ENCODE measurements at places on chromosomes 5 and 9. TPM values are rescaled to one million over a fixed set of nuclear protein-coding genes. Genes with fewer than 3 reads are reported as not detected.

The LHX6 gene
- total RNA-seq, result not detected

The TLR4 gene
- total RNA-seq, result not detected

The SOWAHA gene
- total RNA-seq, result not detected

DNA sequence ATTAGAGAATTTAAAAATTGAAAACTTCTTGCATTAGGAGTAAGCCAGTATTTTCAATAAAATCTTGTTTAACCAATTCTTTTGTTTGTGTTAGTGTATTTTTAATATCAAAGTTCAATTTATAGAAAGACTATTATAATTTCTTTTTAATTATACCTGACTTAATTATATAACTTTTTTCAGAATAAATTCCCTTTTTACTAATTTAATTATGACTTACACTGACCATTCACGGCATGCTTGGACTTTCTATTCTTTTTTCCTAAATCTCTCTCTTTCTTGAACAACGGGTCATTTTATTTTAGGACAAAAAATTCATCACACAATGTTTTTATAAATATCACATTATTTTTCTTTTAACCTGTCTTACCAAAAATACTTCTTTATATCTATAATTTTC, 555.3 kb upstream of the PTGER4 start:
- DNase-seq, result no peak

DNA sequence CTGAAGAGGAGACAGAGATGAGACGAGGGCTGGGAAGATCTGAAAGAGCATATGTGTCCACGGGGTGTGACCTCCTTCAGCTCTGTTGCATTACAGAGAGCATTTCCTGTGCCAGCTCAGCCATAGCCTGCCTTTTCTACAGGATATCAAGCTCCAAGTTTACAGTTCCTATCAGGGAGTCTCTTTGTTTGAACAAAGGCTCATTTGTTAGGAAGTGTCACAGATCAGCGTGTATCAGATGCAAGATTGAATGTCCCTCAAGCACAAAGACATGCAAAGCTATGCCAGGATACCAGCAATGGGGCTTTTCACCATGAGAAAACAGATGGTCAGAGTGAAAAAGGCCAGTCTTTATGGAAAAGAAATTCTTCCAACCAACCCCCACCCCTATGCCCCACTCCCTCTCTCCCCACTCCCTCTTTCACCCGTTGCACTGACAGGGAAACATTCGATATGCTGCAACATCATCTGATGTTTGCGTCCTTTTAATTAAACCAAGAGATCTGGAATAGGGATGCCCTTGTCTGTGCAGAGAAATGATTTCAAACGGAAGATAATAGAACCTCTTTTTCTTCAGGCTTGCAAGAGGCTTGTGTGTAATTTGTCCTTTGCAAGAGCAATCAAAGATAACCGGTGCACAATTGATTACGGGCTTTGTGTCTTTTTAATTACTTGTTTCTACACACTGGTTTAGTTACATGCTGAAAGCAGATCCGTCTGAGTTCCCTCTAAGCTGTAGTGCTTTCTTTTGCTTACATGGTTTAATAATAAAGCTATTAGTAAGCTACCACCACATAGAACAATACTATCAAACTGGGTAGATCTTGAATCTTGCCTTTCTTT, 263.1 kb upstream of the RGMB start:
- DNase-seq, result no peak

DNA sequence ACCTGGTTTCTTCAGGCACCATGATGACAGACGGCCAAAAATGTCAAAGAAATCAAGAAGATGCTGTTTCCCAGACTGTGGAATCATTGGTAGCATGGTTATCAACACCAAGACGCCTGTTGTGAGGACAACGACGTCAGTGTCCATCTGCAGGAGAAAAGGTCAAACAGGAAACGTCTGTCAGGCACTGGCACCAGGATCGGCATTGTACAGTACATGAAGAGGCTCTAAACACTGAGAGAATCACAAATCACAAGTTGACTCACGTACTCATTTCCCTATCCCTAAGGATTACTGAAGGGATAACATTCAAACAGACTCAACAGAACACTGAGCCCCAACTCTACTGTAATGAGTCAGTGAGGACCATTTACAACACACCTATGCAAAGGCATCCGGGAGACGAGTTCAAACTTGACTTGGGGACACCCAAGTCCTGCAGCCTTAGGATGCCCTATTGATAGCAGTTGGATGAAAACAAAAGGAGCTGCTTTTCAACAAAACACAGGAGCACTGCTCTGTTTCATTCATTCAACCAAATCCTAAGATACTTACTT, 21.0 kb downstream of the TSC1 start:
- no peak for DNase-seq

GRCh38 chr5:131285703-131286399, 22.0 kb downstream of the CDC42SE2 start:
- no peak for DNase-seq

- no peak for DNase-seq
Observed at GRCh38 chr9:135048758-135049444, 38.6 kb upstream of the OLFM1 start.

DNA sequence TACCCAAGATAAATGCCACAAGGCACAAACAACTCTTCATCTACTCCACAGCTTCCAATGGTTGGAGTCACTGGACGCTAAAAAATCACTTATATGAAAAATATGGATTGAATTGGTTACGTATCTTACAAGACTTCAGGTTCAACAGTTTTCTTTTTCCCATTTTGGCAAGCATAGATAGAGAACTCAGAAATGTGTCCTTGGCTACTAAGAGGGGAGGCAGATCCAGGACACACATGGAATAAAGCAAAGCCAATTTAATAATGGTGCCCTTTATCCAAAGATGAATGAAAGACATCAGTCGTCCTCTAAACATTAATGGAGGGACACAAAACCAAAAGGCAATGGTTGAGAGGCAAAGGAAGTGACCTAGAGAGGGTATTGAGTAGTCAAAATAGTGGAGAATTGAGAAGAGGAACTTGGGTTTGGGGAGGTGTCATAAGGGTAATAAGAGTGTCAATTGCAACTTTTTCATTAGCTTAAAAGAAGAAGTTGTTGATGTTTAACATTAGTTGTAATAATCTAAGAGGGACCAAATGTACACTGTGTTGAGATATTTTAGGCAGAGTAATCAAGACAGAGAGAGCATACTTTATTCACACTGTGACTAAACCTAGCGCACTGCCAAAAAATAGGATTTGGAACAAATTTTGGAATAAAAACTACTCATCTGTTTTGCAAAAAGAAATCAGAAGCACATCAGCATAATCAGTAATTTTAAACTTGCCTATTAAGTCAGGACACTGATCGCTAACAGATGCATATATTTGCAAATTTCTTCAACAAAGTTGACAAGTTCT, 308.2 kb downstream of the ARL15 start:
- no peak for DNase-seq

GRCh38 chr9:110213413-110214044, 5.6 kb upstream of the C9orf152 start:
- DNase-seq, result no peak
